ENCODE measurements at places on chromosomes 13 and 19. TPM values are rescaled to one million over a fixed set of nuclear protein-coding genes. Genes with fewer than 3 reads are reported as not detected.

The C13orf42 gene
- total RNA-seq, result not detected

The OR7C1 gene
- total RNA-seq, result not detected

The MARK4 gene
- total RNA-seq, result 61.0 TPM

The UGGT2 gene
- total RNA-seq, result 36.2 TPM

The FFAR1 gene
- not detected for total RNA-seq

The EDNRB gene
- total RNA-seq, result 3.2 TPM

The ZNF223 gene
- total RNA-seq, result 3.5 TPM

The CGB5 gene
- total RNA-seq, result 6.5 TPM

The HIF3A gene
- 12.6 TPM for total RNA-seq

The CAPN12 gene
- total RNA-seq, result 4.6 TPM

The ZNF154 gene
- total RNA-seq, result 13.1 TPM

The GAPDHS gene
- total RNA-seq, result not detected

The DHDH gene
- 0.45 TPM for total RNA-seq

The ABCA7 gene
- 14.3 TPM for total RNA-seq

The PABPC3 gene
- 0.45 TPM for total RNA-seq

The KLF1 gene
- not detected for total RNA-seq

The HNRNPUL1 gene
- 164 TPM for total RNA-seq

The RNF17 gene
- not detected for total RNA-seq

The SOX21 gene
- 0.77 TPM for total RNA-seq

The KATNAL1 gene
- 36.9 TPM for total RNA-seq

The SHANK1 gene
- not detected for total RNA-seq

The SRRM5 gene
- 0.23 TPM for total RNA-seq

The DAZAP1 gene
- 108 TPM for total RNA-seq

The GPR180 gene
- total RNA-seq, result 10.5 TPM

The BEST2 gene
- total RNA-seq, result not detected

The TGFBR3L gene
- 4.6 TPM for total RNA-seq

The KCTD12 gene
- total RNA-seq, result 13.7 TPM

The PEAK3 gene
- total RNA-seq, result not detected
